MM.1S (cell line): ENCODE measurements at places on chromosomes 4 and X.

GRCh38 chr4:10180603-10180926, 64.0 kb upstream of the WDR1 start:
- no peak for DNase-seq

GRCh38 chr4:181952478-181952877, 290.7 kb upstream of the TENM3 start:
- DNase-seq = no peak

DNA sequence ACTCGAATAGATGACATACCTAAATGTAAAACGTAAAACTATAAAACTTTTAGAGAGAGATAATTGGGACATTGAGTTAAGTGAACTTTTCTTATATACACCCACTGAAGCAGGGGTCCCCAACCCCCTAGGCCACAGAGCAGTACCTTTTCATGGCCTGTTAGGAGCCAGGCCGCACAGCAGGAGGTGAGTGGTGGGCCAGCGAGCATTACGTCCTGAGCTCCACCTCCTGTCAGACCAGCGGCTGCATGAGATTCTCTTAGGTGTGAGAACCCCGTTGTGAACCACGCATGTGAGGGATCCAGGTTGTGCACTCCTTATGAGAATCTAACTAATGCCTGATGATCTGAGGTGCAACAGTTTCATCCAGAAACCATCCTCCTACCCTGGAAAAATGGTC, 114.8 kb downstream of the HMX1 start:
- DNase-seq = no peak

- DNase-seq = no peak
Measured at GRCh38 chrX:44802613-44803012, 41.2 kb upstream of the DUSP21 start.

DNA sequence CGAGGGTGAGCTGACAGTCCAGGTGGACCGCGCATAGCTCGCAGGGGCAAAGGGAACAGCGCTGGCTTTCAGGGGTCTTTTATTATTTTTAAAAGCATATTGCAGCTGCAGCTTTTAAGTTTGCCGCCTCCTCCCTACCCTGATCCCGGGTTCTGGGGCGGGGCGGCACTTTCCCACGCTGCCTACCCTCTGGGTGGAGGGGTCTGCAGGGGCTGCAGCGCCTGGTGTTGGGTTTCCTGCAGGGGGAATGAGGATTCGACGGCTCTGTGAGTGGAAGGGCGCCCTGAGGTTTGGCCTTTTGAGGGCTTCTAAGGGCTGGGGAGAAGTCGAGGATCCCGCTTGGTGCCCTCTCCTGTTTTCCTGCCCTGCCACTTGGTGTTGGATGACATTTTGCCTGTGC, 80.7 kb upstream of the SCML1 start:
- no peak for DNase-seq

DNA sequence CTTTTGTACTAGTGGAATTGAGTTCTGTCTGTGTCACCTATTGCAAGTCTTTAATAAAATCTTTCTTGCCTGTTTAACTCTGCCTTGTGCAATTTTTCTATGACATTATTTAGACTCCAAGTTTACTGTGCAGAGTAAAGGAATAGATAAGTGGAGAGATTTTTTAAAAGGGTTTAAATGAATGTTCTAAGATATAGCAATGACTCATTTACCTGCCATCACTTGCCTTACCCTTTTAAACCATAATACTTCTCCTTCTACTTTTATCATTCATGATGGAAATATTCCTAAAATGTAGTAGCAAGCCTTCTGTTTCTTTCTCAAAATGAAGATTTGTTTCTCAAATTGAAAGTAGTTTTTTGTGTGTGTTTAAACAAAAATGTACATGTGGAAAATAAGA, 782.8 kb upstream of the MAGEB2 start:
- DNase-seq = no peak
